Glomerular endothelial cell (primary cell): ENCODE measurements at places on chromosomes 11 and 22. TPM values are rescaled to one million over a fixed set of nuclear protein-coding genes. Genes with fewer than 3 reads are reported as not detected.

Gene LARGE1
- total RNA-seq, result 15.4 and 18.2 TPM in 2 replicates

- DNase-seq, result no peak
Measured at GRCh38 chr11:118909619-118910308, 16.0 kb downstream of the BCL9L start.

DNA sequence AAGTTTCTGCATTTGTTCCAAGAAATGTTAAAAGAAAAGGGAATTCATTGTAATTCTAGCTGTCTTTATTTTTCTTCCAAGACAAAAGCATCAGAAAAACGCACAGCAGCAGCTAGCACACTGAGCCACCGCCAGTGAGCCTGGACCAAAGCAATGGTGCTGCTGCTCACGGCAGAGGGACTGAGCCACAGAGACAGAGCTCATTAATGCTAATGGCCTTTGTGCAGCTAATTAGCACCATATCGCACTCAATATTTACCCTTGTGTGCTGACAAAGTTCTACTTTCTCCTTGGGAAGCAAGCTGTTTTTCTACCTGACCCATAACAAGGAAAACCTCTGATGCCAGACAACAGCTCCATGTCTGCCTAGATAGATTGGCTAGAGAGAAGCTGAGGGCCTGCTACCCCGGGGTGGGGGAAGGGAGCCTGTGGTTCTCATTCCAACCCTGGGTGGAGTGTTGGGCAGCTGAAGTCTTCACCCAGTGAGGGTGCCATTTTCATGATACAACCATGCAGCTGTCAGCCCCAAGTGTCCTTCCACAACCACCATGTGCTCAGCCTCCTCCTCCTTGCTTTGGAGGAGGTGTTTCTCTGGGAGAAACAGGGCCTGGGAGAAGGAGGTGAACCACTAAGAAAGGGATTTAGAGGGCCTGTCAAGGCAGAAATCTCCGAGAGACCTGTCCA lies 131.1 kb upstream of the NCAM1 start:
- DNase-seq, result no peak

Gene RNF141
- 27.2 and 32.1 TPM in 2 replicates for total RNA-seq

DNA sequence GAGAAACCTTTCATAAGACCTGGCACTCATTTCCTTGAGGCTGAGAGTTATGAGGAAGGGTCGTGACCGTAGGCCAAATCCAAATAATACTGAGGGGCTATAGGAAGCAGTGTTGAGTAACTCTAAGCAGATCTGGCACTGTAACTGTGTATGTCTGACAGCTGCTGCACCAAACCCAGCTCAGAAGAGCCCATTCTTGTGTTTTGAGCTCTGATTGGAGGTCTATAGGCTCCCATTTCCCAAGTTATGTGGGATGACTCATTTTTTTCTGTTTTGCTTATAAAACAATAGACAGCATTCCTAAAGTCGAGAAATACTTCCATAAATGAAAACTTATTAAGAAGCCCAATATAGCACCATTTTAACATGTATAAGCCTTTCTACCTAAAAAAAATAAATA lies 645.8 kb downstream of the DLG2 start:
- no peak for DNase-seq

- no peak for DNase-seq
Measured at GRCh38 chr11:128789497-128790150, 77.5 kb downstream of the KCNJ1 start.

DNA sequence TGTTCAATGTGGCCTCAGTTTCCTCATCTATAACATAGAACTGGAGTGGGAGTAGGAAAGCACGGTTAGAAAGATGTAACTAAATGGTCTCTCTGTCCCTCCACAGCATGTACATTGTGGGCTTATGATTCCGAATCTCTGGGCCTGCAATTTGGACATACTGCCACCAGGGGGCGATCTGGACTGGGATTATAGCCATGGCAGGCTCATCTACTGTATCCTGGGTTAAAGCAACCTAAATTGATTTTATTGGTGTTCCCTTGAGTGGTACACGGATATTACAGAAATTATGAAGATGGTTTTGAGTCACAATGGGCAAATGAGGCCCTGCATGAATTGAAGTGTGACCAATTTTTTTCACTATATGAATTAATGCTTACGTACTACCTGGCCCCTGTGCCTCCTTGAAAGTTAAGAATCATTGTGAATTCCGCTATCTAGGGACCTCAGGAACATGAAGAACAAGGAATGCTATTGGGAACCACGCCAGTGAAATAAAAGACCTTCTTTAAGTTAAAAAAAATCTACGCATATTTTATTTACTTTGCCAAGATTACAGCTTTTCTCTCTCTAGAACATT lies 32.9 kb downstream of the TST start:
- DNase-seq, result no peak

GRCh38 chr11:115423728-115424459 lies 80.3 kb downstream of the CADM1 start:
- DNase-seq, result no peak

DNA sequence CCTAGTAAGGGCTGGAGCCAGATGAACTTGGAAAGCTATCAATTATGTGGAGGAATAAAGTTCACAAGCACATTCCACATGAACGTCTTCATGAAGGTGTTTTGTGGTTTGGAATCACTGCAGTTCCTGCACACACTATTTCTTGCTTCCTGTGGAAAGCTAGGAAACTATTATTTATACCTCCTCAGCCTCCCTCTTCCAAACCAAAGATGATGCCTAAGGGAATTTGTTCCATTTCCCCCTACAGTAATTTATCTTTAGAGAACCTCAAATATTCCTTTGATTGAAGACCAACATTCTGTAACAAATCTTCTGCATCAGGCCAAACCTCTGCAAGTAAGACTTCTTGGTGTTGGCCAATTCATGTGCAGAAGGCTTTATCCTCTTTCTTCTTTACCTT lies 115.8 kb upstream of the ARHGAP20 start:
- no peak for DNase-seq

- no peak for DNase-seq
Measured at GRCh38 chr11:1304380-1304779, 5.1 kb downstream of the TOLLIP start.

Gene FXYD2
- 3.4 and 89.7 TPM in 2 replicates for total RNA-seq
